ENCODE measurements at places on chromosomes 12 and 14.

DNA sequence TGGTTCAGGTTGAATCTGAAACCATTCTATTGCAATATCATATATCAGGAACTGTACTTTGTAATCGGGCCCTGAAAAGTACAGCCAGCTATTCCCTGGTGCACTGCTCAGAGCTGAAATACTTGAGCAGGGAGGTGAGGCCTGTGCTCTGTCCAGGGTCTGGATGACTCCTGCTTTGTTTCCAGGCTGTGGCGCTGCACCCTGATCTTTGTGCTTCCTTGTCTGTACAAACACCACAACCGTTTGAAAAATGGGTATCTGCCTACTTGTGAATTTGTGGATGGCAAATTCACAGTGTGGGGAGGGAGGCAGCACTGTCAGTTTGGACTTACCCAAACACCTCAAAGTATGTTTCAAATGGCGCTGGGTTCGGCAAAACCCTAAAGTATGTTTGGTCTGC is 155.4 kb upstream of the FAR2 start:
- H3K27me3 ChIP-seq: no peaks in the 10 kb centered on the region
- no peaks in the 10 kb centered on the region for H3K36me3 ChIP-seq
- H3K4me1 ChIP-seq: peaks cover 5% of the 10 kb centered on the region
- H3K4me3 ChIP-seq: no peak overlapping the region
- DNase-seq: no peak

- H3K4me1 ChIP-seq: no peaks in the 10 kb centered on the region
- H3K27me3 ChIP-seq: no peaks in the 10 kb centered on the region
- H3K36me3 ChIP-seq: no peaks in the 10 kb centered on the region
- DNase-seq: no peak
- H3K27ac ChIP-seq: no peak overlapping the region
Measured at GRCh38 chr12:43293396-43293795, 258.6 kb downstream of the ADAMTS20 start.

- no peaks in the 10 kb centered on the region for H3K4me1 ChIP-seq
- DNase-seq: peak; percentile 33
- no peaks in the 10 kb centered on the region for H3K27me3 ChIP-seq
Measured at GRCh38 chr12:132146098-132146497, 1.8 kb downstream of the NOC4L start.

DNA sequence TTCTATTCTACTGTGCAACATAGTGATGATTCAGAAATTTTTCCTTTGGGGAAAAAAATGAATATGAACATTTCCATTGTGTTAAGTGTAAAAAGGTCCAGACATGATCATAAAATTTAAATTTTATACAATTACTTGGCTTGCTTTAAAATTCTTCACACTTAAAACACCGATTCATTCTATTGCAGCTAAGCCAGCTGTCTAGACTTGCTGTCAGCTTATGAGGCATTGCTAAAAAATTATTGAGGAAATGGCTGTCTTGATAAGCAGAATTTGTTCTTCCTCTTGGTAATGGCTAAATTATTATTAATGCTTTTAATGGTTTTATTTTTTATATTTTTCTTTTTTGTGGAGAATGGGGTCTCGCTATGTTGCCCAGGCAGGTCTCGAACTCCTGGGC is 1.8 kb downstream of the LYSET start:
- no peak for DNase-seq
- H3K36me3 ChIP-seq: no peaks in the 10 kb centered on the region
- H3K27me3 ChIP-seq: no peaks in the 10 kb centered on the region
- H3K4me1 ChIP-seq: no peaks in the 10 kb centered on the region
- no peak overlapping the region for H3K27ac ChIP-seq

DNA sequence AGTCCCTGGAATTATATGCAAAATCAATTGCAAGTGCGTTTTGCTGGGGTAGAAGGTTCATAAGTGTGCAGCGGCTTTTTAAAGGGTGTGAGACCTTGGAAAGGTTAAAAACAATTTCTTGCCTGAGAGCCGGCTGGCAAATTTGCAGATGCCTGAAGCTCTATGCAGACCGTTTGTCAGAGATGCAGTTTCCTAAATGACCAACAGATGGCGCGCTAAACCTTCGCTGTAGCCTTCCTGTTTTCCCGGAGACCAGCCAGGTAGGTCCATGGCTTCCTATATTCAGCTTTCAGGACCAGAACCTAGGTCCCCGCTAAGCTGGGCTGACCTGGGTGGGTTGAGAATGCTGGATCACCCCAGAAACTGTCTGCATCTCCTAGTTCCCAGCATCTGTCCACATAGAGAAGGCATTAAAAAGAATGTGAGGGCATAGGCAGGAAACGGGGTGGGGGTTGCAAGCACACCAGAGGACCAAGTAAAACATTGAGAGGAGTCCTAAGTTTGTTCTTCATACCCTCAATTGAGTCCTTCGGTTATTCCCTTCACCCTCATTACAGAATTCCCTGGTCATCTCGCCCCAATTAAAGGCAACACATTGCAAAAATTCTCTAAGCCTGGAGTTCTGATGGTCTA is 5.7 kb upstream of the NOS1 start:
- no peaks in the 10 kb centered on the region for H3K4me1 ChIP-seq
- H3K4me3 ChIP-seq: no peak overlapping the region
- H3K27ac ChIP-seq: no peak overlapping the region

DNA sequence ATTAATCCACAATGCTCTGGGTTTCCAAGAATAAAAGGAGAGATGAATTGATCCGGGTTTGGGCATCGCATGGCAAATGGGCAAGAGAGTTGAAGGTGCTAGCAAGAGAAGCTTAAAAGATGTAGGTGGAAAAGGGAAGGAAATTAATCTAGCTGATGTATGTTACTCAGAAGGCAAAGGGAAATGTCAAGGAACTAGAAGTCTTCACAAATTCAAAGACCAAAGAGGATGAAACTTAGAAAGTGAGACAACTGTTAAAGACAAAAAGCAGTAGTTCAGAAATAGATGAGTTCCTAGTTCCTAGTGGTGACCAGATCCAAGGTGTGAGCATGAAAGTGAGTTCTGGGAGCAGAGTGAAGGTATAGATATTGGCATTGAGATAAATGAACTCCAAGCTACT is 228.3 kb downstream of the SEC23A start:
- no peak overlapping the region for H3K27ac ChIP-seq
- H3K4me1 ChIP-seq: no peaks in the 10 kb centered on the region
- no peak overlapping the region for H3K4me3 ChIP-seq
- no peaks in the 10 kb centered on the region for H3K27me3 ChIP-seq
- no peaks in the 10 kb centered on the region for H3K36me3 ChIP-seq

GRCh38 chr12:1836854-1837421 is 16.6 kb downstream of the LRTM2 start:
- no peak overlapping the region for H3K4me3 ChIP-seq
- no peak for DNase-seq
- no peaks in the 10 kb centered on the region for H3K4me1 ChIP-seq
- H3K27ac ChIP-seq: no peak overlapping the region
- no peaks in the 10 kb centered on the region for H3K27me3 ChIP-seq

Data from right lobe of liver (tissue), 6 donors.